ENCODE measurements at places on chromosomes 5 and 9.
A peak's percentile ranks its signal among the peaks of the same experiment; 100 is the strongest.

DNA sequence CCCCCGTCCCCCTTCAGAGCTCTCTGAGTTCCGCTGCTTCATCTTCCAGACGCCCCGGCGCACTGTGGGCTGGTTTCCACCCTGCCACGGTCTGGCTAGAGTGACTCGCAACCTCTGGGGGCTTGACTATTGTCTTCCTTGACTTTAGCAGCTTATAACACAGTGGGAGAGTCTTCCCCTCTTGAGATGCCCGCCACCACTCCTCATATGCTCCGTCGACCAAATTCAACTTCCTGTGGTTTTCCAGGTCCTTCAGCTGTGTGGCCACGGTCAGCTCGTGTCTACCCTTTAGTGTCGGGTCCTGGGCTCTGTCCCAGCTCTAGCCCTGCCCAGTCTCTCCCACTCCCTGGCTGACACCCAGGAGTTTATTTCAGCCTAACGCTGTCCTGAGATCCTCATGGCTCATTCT lies 28.2 kb upstream of the NCS1 start:
- DNase-seq = no peak
- H3K36me3 ChIP-seq = no peaks in the 10 kb centered on the region
- H3K27ac ChIP-seq = peak overlapping the region; percentile 34
- peaks cover 52% of the 10 kb centered on the region for H3K4me1 ChIP-seq
- H3K27me3 ChIP-seq = peaks cover 3% of the 10 kb centered on the region
- peak overlapping the region; percentile 38 for H3K4me3 ChIP-seq

GRCh38 chr5:164680216-164680615 lies 1174.8 kb downstream of the MAT2B start:
- H3K36me3 ChIP-seq = peaks cover 6% of the 10 kb centered on the region
- no peaks in the 10 kb centered on the region for H3K27me3 ChIP-seq
- DNase-seq = no peak
- H3K4me1 ChIP-seq = no peaks in the 10 kb centered on the region
- H3K27ac ChIP-seq = no peak overlapping the region

DNA sequence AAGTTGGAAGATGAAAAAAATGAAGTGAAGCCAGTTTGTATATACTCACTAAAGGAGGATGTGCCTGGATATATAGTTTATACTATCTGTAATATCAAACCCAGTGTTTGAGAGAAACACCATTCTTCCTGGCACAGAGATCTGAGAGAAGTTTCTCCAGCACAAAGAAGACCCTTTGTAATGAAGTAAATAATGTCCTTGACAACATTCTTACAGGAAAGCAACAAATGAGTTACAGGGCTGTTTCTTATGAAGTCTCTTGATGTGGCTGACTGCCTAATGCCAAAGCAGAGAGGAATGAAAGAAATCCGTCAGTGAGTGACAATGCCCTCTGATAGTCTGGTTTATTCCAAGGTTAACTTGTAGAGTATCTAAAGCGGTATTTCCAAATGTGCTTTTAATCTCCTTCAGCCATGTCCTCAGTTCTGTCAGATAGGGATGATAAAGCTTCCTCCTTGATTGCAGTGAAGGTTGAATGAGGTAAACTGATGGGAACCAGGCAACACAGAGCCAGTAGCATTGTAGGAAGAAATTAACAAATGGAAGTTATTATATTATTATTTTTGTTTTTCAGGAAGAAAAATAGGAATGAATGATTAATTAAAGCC lies 123.1 kb upstream of the ZNF608 start:
- no peak for DNase-seq
- H3K36me3 ChIP-seq = no peaks in the 10 kb centered on the region
- H3K4me1 ChIP-seq = peaks cover 64% of the 10 kb centered on the region
- no peak overlapping the region for H3K27ac ChIP-seq
- H3K4me3 ChIP-seq = no peak overlapping the region

DNA sequence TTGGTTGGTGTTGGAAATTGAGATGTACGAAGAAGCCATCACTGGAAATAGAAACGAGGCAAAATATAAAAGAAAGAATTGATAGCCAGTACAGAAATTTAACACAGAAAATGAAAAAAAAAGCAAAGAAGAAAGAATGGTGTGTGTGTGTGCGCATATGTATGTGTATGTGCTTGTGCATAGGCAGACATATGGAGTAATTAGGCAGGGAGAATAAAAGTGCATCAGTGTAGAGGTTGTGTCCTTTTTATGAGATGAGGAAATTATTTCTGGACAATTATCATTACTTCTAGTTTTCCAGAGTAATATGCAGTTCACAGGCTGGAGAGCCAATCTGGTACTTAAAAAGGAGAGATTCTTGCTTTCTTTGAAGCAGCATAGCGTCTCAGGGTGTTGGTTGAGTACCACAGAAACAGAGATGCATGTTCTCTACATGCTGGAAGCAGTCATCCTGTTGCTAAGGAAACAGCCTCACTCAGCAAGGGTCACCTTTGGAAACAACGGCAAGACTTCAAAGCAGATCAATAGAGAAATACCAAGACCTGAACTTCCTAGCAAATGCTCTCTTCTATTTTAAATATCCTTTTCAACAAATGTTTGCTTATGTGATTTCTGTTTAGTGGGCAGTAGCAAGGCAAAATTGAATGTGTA lies 172.7 kb downstream of the TAF11L14 start:
- H3K36me3 ChIP-seq = no peaks in the 10 kb centered on the region
- peaks cover 6% of the 10 kb centered on the region for H3K27me3 ChIP-seq
- no peak for DNase-seq
- no peak overlapping the region for H3K4me3 ChIP-seq
- peaks cover 13% of the 10 kb centered on the region for H3K4me1 ChIP-seq

- H3K4me3 ChIP-seq = no peak overlapping the region
- H3K4me1 ChIP-seq = peaks cover 44% of the 10 kb centered on the region
- no peak for DNase-seq
- H3K36me3 ChIP-seq = peaks cover 13% of the 10 kb centered on the region
- no peaks in the 10 kb centered on the region for H3K27me3 ChIP-seq
Observed at GRCh38 chr9:124752967-124753366, 18.1 kb downstream of the NR6A1 start.

GRCh38 chr5:125244531-125244930 lies 498.1 kb upstream of the ZNF608 start:
- no peaks in the 10 kb centered on the region for H3K27me3 ChIP-seq
- no peaks in the 10 kb centered on the region for H3K4me1 ChIP-seq
- no peak for DNase-seq

- peaks cover 4% of the 10 kb centered on the region for H3K27me3 ChIP-seq
- H3K36me3 ChIP-seq = no peaks in the 10 kb centered on the region
- H3K4me1 ChIP-seq = no peaks in the 10 kb centered on the region
- H3K27ac ChIP-seq = no peak overlapping the region
Observed at GRCh38 chr5:115586525-115587146, 15.6 kb downstream of the TICAM2 start.

GRCh38 chr9:134353539-134353938 lies 27.3 kb downstream of the RXRA start:
- H3K36me3 ChIP-seq = no peaks in the 10 kb centered on the region
- no peak overlapping the region for H3K4me3 ChIP-seq
- DNase-seq = no peak
- H3K27me3 ChIP-seq = peaks cover 2% of the 10 kb centered on the region
- H3K27ac ChIP-seq = no peak overlapping the region
- H3K4me1 ChIP-seq = peaks cover 41% of the 10 kb centered on the region

DNA sequence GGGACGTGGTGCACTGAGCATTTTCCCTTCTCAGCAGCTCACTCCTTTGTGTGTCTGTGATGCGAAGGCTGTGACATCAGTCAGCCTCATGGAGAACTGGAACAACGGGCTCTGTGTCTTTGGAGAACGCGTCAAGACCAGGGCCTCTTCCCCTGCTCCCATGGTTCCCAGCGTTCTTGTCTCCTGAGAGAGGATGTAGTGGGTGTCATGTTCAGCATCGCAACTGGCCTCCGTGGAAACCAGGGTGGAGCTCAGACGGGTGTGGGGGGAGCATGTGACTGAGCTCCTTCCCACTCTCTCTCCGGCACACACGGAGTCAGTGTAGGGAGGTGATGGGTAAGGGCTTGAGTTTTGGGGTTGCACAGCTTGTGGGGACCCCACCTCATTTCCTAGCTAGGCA lies 59.7 kb downstream of the TENT4A start:
- H3K36me3 ChIP-seq = peaks cover 15% of the 10 kb centered on the region
- no peak overlapping the region for H3K27ac ChIP-seq
- DNase-seq = no peak
- no peaks in the 10 kb centered on the region for H3K27me3 ChIP-seq
- peaks cover 22% of the 10 kb centered on the region for H3K4me1 ChIP-seq

- H3K27ac ChIP-seq = no peak overlapping the region
- no peaks in the 10 kb centered on the region for H3K4me1 ChIP-seq
- H3K27me3 ChIP-seq = no peaks in the 10 kb centered on the region
- H3K4me3 ChIP-seq = no peak overlapping the region
- no peaks in the 10 kb centered on the region for H3K36me3 ChIP-seq
Observed at GRCh38 chr5:30405821-30406220, 787.7 kb upstream of the CDH6 start.

- no peaks in the 10 kb centered on the region for H3K27me3 ChIP-seq
- H3K36me3 ChIP-seq = peaks cover 31% of the 10 kb centered on the region
- H3K4me1 ChIP-seq = peaks cover 27% of the 10 kb centered on the region
Observed at GRCh38 chr5:176388003-176388443, 375 bp downstream of the NOP16 start.

DNA sequence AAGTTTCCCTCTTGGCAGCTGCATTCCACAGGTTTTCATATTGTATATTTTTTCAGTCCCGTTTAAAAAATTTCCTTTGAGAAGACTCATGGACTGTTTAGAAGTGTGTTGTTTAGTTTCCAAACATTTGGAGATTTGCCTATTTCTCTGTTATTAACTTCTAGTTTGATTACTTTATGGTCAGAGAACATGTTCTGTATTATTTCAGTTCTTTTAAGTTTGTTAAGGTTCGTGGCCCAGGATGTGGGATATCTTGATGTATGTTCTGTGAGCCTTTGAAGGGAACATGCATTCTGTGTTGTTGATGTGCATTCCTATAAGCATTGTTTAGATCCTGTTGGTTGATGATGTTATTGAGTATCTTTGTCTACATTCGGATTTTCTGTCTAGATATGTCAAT lies 153.6 kb downstream of the CACNA1B start:
- no peaks in the 10 kb centered on the region for H3K4me1 ChIP-seq
- H3K27ac ChIP-seq = no peak overlapping the region
- no peak overlapping the region for H3K4me3 ChIP-seq
- H3K36me3 ChIP-seq = no peaks in the 10 kb centered on the region

DNA sequence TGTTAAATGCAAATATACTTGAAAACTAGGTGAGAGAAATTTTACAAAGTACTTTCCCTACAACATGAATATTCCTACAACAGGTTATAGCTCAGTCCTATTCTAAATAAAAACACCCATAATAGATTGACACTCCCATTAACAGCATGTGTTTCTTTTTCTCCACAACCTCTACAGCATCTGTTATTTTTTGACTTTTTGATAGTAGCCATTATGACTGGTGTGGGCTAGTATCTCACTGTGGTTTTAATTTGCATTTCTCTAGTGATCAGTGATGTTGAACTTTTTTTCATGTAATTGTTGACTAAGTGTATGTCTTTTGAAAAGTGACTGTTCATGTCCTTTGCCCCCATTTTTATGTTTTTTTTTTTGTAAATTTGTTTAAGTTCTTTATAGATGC lies 1506.1 kb upstream of the CDH9 start:
- no peaks in the 10 kb centered on the region for H3K36me3 ChIP-seq
- no peaks in the 10 kb centered on the region for H3K4me1 ChIP-seq
- DNase-seq = no peak

DNA sequence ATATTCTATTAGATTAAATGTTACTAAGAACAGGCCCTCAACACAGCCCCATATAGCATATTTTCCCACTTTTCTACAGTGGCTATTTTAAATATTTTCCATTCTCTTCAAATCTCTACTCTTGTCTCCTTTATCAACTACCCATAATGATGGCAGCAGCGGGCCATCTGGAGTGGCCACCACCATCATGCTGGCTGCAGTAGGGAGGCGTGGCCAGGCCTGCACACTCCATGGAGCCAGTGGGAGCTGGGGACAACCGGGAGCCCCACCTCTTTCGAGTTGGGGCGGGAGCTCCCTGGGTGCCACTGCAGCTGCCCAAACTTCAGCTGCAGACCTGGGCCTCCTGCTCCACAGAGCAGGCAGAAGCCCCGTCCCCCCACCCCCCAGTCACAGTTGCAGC lies 98.4 kb upstream of the RANBP6 start:
- H3K4me3 ChIP-seq = no peak overlapping the region
- H3K27me3 ChIP-seq = peaks cover 7% of the 10 kb centered on the region
- no peak for DNase-seq
- H3K27ac ChIP-seq = no peak overlapping the region
- no peaks in the 10 kb centered on the region for H3K4me1 ChIP-seq
- no peaks in the 10 kb centered on the region for H3K36me3 ChIP-seq

GRCh38 chr9:85443190-85443598 lies 298.6 kb downstream of the AGTPBP1 start:
- H3K27ac ChIP-seq = peak overlapping the region; percentile 16
- H3K36me3 ChIP-seq = no peaks in the 10 kb centered on the region
- peaks cover 6% of the 10 kb centered on the region for H3K27me3 ChIP-seq

- H3K4me3 ChIP-seq = no peak overlapping the region
- H3K27ac ChIP-seq = no peak overlapping the region
- peaks cover 20% of the 10 kb centered on the region for H3K4me1 ChIP-seq
- DNase-seq = no peak
- H3K36me3 ChIP-seq = peaks cover 4% of the 10 kb centered on the region
Observed at GRCh38 chr9:72579190-72579589, 57.8 kb downstream of the TMC1 start.

DNA sequence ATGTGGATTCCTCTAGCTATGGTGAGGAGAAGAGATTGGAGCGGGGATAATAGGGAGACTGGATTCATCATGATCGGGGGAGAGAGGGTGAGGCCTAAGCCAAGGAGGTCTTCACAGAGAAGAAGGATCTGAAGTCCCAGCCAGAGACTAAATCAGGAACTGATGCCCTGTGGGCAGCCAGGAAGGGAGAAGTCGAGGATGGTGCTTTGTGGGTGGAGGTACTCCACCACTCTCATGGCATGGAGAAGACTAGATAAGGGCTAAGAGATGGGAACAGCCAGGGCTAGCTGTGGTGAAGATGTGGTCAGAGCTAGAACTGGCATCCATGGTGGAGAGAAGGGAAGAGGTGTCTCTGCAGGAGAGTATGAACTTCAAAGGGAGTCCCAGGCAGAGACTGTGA lies 3.0 kb upstream of the RGS14 start:
- H3K36me3 ChIP-seq = no peaks in the 10 kb centered on the region
- H3K4me1 ChIP-seq = peaks cover 26% of the 10 kb centered on the region
- peaks cover 50% of the 10 kb centered on the region for H3K27me3 ChIP-seq
- no peak overlapping the region for H3K4me3 ChIP-seq

- H3K27ac ChIP-seq = peak overlapping the region; percentile 80
- H3K27me3 ChIP-seq = peaks cover 3% of the 10 kb centered on the region
- peak overlapping the region; percentile 98 for H3K4me3 ChIP-seq
- DNase-seq = peak; percentile 50
Observed at GRCh38 chr9:124258607-124259157, 933 bp downstream of the NEK6 start.

All from nephron progenitor cell (in vitro differentiated cells).